ENCODE measurements at places on chromosomes 7 and 10.

DNA sequence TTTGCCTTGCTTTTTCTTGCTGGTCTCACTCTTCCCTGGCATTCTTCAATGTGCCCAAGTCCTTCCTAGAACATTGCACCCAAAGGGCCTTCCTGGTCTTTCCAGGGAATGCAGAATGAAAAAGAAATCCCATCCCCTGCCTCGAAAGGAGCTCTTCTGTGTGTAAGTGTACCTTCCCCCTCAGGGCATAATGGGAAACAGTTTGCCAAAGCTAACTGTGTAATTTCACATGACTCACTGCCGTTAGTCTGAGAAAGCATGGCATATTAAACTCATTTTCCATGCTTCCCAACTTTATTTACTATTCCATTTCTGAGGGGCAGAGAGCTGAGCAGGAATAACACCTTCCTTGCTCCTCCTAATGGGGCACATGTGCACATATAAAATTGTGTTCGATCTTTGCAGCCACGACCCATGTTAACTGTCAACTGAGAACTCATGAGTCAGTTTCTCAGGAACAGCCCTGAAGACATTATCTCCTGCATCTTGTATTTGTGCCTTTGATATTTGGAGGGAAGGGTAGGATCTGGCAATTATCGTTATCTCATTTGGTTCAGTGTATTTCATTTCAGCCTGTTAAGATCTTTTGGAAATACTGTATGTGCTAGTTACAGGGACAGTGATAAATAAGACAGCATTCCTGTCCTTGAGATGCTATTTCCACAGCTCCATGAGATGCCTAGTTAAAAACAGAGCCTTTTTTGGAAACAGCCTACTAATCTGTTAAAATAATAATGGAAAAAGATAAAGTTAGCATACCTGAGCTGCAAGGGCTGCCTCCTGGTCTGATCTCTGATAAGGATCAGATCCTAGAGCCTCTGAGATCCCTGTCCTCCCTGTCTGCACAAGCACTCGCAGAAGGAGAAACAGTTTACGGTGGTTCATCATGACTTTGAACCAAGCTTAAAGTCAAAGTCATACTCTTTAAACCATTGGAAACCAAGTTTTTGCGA lies 42.3 kb downstream of the IKZF1 start:
- no peak for DNase-seq

DNA sequence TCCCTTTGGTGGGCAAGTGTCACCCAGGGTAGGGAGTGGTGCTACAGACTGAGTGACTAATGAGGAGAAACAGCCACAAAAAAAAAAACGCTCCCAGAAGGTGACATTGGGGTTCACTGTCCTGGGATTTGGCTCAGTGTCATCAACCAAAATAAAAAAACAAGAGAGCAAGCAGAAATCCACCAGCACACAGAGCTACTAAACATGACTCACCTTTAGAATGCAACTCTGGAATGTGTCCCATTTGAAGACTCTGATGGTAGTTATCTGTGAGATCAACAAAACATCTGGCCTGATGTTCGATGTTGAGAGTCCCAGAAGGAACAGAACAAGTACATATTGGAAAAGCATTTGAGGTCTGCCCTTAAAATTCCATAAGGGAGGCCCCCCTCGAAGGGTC lies 200.3 kb upstream of the LYZL2 start:
- no peak for DNase-seq

DNA sequence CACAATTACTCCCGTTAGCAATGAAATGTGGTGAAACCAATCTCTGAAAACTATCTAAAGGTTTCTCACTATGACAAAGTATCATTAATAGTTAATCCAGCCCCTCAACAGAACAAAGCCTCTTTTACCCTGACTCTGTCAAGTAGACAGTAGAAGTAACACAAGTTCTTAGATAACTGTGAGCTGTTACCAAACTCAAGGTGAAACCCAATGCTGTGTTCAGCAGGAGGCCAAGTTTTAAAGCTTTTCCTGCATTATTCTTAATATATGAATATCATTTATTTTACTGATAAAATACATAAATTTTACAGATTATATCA lies 109.1 kb downstream of the SRPK2 start:
- no peak for DNase-seq

GRCh38 chr7:56092789-56093531 lies at the start of gene PHKG1:
TSS of gene PHKG1 (minus strand) at chr7:56092952. CDS start at chr7:56088941, 4,011 bp downstream.
- DNase-seq, result no peak

DNA sequence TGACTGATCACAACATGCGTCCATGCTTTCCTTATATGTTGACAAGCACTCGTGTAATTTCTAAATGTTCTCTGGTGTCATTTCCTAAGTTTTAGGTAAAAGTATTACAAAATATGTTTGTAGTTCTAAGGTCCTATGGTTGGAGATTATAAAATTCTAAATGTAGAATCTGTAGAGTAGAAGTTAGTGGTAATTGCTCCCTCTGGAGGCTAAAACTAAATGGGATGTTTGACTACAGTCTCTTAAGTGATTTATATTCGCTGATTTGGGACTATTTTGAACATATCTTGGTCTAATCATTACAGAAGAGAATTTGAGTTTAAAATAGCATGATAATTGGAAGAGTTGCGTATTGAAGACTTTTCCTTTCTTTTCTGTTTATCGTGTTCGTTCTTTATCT lies 74.1 kb downstream of the ZMYND11 start:
- no peak for DNase-seq

DNA sequence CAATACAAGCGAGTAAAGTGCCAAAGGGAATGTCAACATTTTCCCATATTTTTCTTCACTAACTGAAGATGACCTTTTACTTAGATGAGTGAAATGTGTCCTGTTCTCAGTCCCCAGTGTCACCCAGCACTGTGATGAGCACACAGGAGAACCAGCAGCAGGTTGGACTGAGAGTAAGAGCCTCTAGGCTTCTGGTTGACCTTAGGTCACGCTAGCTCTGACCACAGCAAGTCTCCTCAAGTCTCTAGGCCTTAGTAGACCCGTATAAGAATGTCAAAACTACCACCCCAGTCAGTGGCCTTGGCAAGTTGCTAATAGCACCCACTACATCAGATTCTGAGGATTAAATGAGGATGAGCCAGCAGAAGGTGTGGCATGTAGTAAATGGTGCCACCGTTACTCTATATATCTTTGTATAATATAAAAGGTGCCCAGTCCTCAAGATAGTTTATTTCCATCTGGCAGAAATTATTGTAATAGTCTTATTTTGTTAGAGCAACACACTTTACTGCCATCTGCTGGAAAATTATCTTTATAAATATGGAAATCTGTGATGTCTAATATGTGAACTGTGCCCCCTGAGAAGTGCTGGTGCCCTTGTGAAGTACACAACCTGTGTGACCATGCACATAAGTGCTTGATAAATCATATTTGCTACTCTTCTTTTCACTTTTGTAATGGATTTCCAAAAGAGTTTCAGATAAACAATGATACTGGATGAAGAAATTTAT lies 75.7 kb downstream of the SPAG6 start:
- no peak for DNase-seq
